ENCODE measurements at places on chromosomes 3 and 15. TPM values are rescaled to one million over a fixed set of nuclear protein-coding genes. Genes with fewer than 3 reads are reported as not detected.

DNA sequence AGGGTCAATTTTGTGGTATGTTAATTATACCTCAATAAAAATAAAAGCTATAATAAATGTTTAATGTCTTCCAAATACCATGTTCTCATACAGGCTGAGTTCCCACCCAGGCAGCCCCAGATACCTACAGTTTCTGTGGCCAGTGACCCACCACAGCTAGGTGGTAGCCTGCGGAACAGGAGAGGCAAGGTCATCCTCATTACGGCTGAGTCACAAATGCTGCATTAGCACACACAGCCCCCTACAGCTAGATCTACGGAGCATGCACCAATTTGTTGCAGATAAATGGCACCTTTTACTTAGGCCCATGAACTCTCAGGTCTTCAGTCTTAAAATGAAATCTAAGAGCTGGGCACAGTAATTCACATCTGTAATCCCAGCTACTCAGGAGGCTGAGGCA is 5.1 kb downstream of the SPATA12 start:
- no peak for DNase-seq

GRCh38 chr3:13192471-13193213 is 119.4 kb upstream of the IQSEC1 start:
- DNase-seq = no peak

- DNase-seq = peak; percentile 21
Observed at GRCh38 chr3:4533489-4534443, 40.6 kb downstream of the ITPR1 start.

DNA sequence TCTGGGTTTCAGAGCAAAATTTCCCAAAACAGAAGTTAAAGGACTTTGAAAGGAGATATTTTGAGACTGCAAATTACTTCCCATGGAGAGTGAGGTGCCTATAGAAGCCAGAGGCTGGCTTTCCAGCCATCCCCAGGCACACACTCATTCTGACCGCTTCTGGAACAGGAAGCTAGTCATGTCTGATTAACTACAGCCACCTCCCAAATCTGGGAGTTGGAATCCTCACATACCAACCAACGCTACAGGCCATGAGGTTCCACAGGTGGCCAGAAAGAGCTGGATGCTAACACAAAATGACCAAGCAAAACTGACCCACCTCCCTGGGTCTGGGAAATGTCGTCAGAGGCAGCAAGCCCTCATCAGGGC is 87.2 kb downstream of the SNRK start:
- no peak for DNase-seq

GRCh38 chr3:126008219-126008618 is 39.2 kb downstream of the ROPN1B start:
- DNase-seq = no peak

DNA sequence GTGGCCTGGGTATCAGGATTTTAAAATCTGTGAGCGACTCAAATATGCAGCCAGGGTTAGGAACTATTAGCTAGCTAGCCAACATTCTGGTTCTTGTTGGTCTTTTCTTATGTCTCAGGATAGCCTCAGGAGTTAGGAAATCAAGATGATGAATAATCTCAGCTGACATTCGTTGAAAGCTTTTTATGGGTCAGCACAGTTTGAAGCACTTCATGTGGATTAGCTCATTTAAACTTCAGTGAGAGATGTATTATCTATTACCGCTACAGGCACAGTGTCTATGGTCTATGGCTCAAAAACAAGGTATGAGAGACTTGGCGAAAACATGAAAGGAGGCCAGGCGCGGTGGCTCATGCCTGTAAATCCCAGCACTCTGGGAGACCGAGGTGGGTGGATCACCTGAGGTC is 187.5 kb upstream of the THRB start:
- DNase-seq = no peak

DNA sequence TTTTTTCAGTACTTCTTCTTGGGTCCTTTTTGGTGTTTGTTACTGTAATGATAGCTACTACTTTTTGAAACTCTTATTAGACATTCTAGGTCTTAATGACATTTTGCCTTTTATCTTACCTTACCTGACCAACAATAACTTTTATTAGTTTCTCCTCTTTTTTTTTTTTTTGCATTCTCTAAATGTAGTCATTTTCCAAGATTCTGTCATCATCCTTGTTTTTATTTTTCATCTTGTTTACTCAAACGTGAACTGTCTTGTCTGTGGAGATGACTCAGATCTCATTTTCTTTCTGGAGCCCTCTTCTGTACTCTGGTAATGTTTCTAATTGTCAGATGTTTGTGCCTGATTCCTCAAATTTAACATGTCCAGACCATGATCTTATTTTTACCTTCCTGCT is 2.9 kb downstream of the ABHD5 start:
- no peak for DNase-seq

GRCh38 chr3:67858492-67858891 is 204.1 kb upstream of the SUCLG2 start:
- DNase-seq = no peak

- DNase-seq = no peak
Observed at GRCh38 chr3:4512895-4513616, 19.9 kb downstream of the ITPR1 start.

DNA sequence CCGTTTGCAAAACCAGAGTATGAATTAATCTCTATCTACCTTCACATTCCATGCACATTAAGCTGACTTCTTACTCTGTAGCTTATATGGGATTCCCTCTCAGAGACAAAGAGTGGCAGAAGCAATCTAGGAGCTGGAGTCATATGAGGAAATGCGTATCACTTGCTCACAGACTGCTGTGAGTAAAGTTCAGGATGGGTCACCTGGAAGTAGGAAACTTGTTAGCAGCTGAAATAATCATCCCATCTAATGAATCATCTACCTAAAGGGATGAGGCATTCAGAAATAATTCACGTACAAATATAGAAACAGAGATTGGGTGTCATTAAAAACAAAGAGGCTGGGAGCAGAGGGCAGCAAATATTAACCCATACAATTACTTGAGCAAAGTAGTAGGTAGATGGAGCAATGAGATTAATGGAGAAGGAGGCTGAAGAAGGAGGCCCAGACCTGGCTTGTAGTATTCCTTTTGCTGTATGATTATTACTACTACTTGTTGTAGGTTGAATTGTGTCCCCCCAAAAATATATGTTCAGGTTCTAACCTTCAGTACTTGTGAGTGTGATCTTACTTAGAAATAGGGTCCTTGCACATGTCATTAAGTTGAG is 866.3 kb downstream of the ROBO2 start:
- no peak for DNase-seq

DNA sequence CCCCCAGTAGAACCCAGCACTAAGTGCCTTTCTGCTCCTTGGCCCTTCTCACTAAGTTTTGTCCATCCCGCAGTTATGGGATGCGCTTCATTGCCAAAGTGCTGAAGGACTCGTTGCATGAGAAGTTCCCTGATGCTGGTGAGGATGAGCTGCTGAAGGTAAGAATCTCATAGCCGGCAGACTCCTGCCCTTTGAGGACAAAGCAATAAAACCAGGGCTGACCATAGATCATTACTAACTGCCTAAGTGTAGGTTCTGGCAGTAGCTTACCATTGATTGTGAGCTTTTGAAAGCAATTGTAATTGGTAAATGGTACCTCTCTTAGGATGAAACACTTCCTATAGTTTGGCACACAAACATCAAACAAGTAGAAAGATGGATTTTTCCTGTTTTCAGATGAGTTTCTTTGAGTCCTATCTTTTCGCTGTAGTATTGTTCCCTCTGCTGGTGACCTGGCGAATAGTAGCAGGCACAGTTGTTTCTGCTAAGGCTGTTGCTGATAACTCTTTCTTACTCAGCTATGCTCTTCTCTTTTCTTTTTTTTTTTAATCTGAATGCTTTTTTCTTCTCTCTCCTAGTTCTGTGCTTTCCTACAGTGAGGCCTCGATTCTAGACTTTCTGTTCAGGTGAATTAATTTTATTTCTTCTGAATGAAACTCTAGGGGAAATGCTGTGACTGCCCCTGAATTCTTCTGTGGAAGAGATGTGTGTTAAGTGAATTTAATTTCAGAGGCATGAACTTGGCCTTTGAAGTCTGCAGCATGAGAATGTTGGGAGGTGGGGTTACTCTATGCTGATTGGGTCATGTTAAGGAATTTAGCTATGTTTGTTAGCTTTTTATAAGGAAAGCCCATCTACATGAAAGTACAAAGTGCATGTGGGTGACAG is 47.4 kb upstream of the CRTC3 start:
- no peak for DNase-seq

DNA sequence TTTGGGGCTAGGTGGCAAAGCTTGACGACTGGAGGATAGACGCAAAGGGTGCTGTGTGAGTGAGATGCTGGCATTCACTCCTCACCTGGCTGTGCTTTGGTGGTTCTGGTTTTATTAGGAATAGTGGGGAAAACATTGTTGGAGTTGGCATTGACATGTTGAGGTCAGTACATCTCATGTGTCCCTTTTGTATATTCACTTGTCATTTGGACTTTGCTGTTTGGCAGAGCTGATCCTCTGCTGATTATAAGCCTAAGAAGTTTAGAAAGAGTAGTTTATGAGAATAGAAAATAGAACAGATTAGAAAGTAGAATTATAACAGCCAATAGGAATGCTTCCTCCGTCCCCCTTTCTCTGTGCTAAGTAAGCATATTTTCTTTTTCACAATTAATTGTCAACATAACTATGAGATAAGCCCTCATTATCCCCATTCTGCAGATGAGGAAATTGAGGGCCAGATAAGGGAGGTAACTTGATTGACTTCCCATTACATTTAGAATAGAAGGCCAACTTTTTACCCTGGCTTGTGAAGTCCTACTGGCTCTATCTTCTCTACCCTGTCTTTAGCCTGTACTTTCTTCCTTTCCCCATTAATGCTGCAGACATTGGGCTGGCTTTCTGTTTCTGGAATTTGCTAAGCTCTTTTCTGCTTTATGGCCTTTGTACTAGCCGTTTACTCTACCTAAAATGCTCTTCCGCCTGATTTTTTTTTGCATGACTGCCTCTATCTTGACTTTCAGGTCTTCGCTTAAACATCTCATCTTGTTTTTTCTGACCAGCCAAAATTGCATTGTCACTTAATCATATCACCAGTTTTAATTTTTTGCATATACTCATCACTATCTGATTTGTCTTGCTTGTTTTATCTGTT is 12.8 kb downstream of the ITPR1 start:
- no peak for DNase-seq

DNA sequence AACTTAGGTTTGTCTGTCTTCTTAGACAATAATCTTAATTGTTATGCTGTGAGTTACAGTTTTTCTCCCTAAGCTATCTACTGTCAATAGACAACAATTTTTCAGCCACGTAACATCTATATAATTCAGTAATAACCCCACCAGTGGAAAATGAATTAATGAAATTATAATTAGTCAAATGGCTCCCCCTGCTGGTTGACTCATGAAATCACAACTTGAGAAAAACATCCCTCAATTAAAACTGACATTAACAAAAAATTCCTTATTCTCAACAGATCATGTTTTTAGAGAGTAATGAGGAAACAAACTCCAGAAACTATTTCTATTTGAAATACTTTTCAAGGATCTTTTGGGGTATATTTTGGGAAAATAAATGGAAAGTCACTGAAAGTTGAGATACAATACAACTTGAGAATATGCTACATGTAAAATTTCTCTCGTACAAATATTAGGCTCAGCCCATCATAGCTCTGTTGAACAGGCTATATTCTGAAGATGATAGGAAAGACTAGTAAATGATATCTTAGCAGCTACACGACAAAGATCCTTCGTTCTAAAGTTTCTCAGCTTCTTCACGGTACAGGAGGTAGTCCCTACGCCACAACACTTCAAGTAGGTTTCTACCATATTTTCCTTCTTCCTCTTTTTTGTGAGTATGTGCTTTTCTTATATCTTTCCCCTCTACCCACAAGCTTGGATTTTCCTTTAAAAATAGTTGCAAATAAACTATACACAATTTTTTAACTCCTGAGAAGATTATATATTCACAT is 20.7 kb downstream of the PPP1R2 start:
- DNase-seq = no peak

DNA sequence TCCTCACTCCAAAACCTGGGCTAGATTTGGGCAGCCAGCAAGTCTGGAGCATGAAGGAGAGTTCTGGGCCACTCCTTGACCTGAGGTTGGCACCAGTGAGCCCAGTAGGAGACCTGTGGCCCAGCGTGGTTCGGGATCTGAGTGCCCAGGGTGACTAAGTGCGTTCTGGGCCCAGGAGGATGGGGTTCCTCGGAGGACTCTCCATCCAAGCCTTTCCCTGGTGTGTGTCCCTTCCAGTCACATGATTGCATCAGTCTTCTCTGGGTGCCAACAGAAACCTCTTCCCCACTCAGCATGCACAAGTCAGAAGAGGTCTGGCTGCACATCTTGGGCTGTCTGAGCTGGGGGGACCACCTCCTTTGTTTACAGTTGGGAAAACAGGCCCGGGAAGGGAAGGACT is 14.9 kb downstream of the TMEM43 start:
- DNase-seq = no peak

GRCh38 chr3:70186221-70186620 is 126.2 kb downstream of the MDFIC2 start:
- no peak for DNase-seq

DNA sequence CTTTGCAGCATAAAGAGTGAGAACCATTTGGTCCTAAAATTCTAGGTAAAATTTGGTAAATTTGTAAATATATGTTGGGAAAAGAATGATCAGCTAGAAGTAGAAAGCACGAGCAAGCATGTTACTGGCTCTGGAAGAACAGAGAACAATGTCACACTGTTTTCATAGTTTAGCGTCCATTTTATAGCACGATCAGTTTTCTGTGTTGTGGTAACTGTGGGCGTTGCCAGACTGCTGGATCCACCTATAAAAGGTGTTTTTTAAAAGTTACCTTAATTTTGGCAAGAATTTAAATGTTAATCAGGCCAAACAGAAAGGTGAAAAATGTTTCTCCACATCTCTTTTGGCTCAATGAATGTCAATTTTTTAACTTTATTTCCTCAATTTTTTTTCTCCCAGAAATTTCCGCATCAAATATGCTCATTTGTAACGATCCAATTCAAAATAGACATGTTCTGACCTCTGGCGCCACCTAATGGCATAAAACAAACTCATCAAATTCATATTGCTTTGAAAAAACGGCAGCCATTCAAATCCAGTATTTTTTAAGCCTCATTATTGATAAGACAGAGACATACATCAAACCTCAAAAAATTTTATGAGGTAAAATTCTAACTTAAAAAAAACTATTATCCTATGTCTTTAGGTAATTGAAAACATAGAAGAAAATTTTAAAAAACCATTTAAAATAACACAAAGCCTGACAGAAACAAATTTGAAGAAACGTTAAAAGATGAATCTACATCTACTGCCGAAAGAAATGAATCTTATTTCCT is 5.5 kb upstream of the GP5 start:
- no peak for DNase-seq

DNA sequence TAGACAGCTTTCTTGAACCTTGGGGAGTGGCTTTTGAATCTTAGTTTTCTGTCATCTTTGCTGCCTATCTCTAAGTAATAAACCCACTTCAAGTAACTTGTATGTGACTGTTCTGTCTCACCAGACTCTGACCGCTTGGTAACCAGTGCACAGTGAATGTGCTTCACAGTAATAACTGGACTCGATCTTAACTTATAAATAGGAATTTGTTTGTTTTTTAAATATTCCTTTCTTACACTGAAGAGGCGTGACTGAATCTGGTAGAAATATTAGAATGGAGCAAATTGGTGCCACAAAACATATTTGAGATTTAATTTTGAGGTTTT is 318.0 kb downstream of the GBE1 start:
- DNase-seq = no peak

Gene SLC22A13
- 0.62 TPM for total RNA-seq

Gene ZNF106
- total RNA-seq = 655 TPM

Gene TRPM1
- total RNA-seq = not detected

Gene CDC25A
- 0.46 TPM for total RNA-seq

Gene NR2E3
- not detected for total RNA-seq

Gene ASB14
- 5.0 TPM for total RNA-seq

Data from psoas muscle (tissue), 8 donors.